HS-5 (cell line): ENCODE measurements at places on chromosomes 3 and 15.

DNA sequence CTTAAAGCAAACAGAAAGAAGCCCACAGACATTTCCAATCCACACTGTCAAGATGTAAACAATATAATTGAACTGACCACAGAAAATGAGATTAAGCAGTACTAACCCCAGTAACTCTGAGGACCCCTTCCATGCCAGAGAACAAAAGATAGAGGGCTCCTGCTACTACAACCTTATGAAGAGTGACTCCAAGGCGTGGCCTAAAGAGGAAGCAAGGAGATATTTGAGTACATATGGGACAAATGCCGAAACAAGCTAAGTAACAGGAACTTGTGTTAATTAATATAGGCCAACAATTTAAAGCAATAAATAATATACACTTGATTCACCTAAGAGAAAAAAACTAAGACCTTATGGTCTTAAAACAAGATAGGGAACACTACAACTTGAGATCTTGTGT lies 25.0 kb upstream of the VPS39 start:
- DNase-seq: no peak

GRCh38 chr3:55709411-55710012 lies 222.4 kb upstream of the WNT5A start:
- no peak for DNase-seq

DNA sequence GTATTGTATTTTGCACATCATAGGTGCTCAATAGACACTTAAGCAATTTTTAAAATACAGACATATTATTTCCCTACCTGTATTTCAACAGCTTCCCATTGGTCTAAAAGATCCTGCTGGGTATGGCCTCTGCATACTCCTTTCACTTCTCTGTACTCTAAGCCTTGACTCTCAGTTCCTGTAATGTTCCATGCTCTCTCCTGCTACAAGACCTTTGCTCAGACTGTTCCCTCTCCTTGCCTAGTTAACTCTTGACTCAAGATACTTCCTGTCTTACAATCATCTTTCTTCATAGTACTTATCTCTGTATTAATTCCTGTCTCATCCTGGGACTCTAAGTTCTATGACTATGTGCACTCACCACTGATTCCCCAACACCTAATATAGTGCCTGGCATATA lies 1.7 kb downstream of the SCN11A start:
- no peak for DNase-seq

DNA sequence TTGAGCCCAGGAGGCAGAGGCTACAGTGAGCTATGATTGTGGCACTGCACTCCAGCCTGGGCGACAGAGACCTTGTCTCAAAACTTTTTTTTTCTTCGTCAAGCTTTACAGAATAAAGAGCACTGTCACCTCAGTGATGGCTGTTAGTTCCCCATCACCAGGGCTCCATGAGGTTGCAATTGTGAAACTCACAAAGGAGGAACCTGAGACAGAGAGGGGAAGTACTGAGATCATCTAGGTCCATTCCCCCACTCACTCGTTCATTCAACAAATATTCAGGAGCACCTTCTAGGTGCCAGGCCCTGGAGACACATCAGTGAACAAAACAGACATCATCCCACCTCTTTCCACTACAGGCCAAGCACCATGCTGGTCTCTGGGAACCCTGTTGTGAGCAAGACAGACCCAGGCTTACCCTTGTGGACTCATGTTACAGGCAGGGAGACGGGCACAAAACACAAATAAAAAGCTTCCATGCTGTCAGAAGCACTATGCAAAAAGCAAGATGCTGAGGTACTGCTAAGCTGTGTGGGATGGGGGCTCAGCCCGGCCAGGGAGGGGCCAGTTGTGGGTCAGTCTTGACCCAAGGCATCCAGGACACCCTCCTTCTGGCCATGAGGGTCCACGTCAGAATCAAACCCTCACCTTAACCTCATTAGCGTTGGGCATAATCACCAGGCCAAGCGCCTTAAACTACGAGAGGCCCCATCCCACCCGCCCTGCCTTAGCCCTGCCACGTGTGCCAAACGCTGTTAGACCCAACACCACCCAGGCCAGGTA lies 2.1 kb upstream of the RHO start:
- DNase-seq: no peak

DNA sequence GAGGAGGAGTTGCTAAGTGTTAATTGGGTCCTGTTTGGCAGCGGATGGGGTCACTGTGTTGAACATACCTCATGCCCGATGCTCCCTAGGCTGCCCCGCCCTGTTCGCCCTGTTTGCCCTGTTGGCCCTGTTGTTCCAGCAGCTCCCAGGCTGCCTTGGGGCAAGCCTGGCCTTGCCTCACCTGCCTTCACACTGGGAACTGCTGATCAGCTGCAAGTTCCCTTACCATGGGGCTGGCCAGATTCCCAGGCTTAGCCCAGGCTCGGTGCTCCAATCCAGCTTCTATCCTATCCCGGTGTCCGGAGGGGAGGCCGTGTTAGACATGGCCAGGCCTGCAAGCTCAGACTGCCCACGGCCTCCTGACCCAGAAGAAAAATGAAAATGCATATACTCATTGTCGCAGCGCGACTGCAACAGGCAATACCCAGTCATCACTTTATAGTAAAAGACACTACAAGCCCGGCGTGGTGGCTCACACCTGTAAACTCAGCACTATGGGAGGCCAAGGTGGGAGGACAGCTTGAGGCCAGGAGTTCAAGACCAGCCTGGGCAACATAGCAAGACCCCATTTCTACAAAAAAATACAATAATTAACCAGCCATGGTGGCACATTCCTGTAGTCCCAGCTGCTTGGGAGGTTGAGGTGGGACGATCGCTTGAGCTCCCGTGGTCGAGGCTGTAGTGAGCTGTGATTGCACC lies 42.9 kb upstream of the ZNF710 start:
- DNase-seq: no peak
